ENCODE measurements at places on chromosomes 12 and 14.

- DNase-seq = no peak
These were observed 787.2 kb downstream of the GALC start for GRCh38 chr14:87205811-87206210.

DNA sequence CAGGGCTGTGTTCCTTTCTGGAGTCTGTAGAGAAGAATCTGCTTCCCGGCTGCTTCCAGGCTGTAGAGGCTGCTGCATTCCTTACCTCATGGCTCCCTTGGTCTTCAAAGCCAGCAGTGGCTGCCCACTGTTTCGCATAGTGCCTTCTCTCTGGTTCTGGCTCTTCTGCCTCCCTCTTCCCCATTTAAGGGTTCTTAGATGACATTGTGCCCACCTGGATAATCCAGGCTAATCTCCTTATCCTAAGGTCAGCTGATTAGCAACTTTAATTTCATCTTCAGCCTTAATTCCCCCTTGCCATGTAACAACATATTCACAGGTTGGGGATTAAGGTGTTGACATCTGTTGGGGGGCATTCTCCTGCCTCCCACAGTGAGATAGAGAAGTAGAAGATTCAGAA is 208.6 kb upstream of the TMTC1 start:
- no peak for DNase-seq

DNA sequence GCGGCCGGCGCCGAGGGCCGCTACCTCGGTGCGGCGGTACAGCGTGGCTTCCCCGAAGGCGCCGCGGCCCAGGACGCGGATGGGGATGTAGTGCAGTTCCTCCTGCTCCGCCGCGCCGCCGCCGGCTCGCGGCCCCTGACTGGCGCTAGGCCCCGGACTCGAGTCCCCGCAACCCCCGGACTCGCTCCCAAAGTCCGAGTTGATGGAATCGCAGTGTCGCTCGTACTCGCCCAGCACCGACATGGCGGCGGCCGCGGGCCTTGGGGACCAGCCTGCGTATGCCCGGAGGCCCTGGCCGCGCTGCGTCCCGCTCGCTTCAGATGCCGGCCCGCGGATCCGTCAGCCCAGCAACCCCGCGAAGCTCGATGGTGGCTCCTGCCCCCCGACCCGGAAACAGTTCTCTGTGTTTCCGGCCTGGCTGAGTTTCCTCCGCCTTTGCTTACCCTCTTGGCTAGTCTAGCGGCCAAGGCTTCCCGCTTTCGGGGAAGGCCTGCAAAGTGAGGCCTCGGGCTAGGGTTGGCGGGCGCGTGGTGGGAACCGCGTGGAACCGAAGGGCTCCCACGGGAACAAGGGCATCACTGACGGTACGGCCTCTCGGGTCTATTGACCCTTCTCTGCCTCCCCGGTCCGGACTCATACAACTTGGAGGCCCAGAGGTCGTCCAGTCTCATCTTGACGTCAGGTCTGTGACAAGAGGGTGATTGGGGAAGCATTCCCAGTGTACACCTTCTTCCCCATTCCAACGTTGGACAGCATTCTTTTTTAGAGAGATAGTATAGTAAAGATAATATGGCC is at the start of gene NEK9:
Gene NEK9 (minus strand): TSS at position 370 of the 795 bp plus-strand sequence. CDS start 127 bp downstream, at position 243.
- peak; percentile 71 for DNase-seq

- no peak for DNase-seq
These were observed 19.8 kb upstream of the CHFR start for GRCh38 chr12:132907216-132907615.

GRCh38 chr12:124689631-124690030 is 122.2 kb upstream of the NCOR2 start:
- DNase-seq = no peak

GRCh38 chr14:57066887-57067513 is 201.7 kb downstream of the EXOC5 start:
- DNase-seq = peak; percentile 36
